ENCODE measurements at places on chromosomes 7 and 10.

GRCh38 chr10:125534515-125534914 lies 148.4 kb downstream of the TEX36 start:
- DNase-seq = no peak

GRCh38 chr10:521261-522250 lies 167.9 kb downstream of the DIP2C start:
- DNase-seq = no peak

DNA sequence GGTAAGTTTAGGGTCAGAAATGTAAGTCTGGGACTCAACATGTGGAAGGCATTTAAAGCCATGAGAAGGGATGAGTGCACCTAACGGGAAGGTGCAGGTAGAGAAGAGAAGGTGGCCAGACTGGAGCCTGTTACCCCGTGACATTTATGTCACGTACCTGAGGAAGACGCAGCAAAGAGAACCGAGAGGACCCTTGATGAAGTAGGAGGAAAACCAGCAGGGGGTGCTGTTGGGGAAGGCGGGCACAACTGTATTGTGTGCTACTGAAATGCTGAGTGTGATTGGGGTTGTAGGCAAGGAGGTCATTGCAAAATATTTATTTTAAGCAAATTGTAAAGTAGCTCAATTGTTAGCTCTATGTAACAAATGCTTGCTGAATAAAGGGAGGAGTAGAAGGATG lies 338.2 kb upstream of the PRKCQ start:
- peak; percentile 49 for DNase-seq

DNA sequence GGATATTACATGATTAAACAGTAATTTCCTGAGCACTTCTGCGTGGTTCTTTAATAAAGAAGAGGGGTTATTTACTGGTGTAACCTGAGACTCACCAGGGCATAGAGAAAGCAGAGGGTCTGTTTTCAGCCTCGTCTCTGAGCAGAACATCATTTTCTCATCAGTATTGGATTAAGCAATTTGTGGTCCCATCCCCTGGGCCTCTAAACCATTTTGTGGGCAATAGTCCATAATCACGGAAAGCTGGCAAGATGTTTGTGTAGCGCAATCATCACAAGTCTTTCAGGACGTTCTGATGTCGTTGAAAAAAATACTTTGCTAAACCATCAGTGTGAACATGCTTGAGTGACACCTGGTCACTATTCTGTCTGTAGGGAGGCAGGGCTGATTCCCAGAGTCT lies 37.1 kb upstream of the SEC61G start:
- DNase-seq = no peak

DNA sequence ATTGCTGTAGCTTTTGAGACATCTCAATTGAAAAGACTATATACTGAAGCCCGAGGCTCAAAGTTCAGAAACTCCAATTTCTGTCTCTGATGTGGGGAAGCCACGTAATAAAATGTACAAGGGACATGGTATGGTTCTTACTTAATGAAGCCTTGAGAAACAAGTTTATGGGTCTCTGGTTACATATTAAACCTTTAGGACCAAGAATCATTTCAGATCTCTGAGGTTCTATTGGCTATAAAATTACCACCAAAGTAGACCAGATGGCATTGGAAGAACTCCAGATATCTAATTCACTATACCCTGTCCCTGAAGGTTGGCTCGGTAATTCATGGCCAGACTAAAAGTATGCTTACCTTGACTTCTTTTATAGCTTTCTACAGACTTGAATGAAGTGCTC lies 23.7 kb downstream of the STAMBPL1 start:
- no peak for DNase-seq

- no peak for DNase-seq
These were observed 9.7 kb downstream of the ABLIM1 start for GRCh38 chr10:114648368-114648767.

- DNase-seq = no peak
These were observed 197.0 kb downstream of the SNX13 start for GRCh38 chr7:17743316-17743715.

DNA sequence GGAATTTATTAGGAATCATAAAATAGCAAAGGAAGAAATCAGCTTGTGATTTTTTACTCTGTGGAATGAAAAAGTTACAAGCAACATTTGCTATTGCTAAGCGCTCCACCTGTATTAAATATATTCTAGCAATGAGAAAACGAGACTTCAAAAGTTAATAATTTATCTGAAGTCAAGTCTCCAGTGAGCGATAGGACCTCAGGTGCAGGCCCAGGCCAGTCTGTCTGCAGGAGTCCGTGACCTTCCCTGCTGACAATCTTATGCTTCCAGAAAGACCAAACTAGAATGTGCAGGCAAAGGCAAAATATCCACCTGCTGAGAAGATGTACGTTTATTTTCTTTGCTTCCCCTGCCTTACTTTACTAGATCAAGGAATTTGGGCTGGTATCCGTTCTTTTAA lies 22.7 kb downstream of the MRC1 start:
- no peak for DNase-seq

- no peak for DNase-seq
These were observed 23.2 kb downstream of the RNF216 start for GRCh38 chr7:5758286-5758685.

DNA sequence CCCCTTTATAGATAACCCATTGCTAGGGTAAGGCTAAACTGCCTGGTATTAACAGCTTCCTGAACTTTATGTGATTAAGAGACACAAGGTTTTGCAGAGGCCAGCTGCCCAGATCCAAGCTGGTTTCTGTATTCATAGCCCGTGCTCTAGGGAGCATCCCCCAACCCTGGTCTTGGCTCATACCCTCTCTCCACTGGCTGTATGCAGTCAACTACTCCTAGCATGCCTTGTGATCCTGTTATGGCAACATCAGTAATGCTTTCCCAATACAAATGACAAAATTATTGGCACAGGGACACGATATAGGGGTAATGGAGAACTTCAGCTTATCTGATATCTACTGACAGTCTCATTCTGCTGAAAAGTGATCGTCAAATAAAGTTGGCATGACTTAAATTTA lies 202.8 kb upstream of the MKLN1 start:
- DNase-seq = no peak

- DNase-seq = no peak
These were observed 15.2 kb upstream of the EGR2 start for GRCh38 chr10:62831346-62831745.

DNA sequence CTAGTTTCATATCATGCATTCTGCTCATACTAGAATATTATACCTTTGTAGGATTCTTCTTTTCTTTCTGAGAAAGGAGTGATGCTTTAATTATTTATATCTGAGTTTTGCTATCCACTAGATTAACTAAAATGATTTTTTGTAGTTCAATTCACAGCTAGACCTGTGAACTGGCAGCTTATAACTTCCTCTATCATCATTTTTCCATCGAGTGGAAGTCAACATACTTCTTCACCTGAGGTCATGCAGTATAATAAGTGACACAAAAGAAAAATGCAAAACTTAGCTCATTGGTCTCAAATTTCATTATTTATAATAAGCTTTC lies 8.0 kb downstream of the LRRN3 start:
- no peak for DNase-seq

- no peak for DNase-seq
These were observed 333.7 kb downstream of the NRG3 start for GRCh38 chr10:82208726-82209125.

- no peak for DNase-seq
These were observed 97.7 kb upstream of the PDLIM1 start for GRCh38 chr10:95388539-95388938.

DNA sequence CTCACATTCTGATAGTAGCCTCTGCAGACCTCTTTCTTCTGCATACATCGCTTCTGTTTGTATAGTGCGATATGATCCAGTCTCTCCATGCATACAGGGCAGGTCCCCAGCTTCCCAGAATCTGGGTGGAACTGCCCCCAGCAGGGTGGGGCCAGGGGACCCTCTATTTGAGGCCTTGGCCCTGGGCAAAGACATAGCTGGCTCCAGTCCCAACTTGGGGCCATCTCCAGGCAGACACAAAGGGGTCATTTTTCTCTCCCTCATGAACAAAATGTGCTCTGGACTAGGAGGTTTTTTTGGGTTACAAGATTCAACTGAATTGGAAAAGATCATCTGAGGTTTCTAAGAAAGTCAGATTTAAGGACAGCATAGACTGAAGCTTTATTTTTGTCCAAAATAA lies 21.1 kb upstream of the HSPA12A start:
- DNase-seq = no peak

- no peak for DNase-seq
These were observed 14.1 kb downstream of the PTN start for GRCh38 chr7:137329411-137329810.

DNA sequence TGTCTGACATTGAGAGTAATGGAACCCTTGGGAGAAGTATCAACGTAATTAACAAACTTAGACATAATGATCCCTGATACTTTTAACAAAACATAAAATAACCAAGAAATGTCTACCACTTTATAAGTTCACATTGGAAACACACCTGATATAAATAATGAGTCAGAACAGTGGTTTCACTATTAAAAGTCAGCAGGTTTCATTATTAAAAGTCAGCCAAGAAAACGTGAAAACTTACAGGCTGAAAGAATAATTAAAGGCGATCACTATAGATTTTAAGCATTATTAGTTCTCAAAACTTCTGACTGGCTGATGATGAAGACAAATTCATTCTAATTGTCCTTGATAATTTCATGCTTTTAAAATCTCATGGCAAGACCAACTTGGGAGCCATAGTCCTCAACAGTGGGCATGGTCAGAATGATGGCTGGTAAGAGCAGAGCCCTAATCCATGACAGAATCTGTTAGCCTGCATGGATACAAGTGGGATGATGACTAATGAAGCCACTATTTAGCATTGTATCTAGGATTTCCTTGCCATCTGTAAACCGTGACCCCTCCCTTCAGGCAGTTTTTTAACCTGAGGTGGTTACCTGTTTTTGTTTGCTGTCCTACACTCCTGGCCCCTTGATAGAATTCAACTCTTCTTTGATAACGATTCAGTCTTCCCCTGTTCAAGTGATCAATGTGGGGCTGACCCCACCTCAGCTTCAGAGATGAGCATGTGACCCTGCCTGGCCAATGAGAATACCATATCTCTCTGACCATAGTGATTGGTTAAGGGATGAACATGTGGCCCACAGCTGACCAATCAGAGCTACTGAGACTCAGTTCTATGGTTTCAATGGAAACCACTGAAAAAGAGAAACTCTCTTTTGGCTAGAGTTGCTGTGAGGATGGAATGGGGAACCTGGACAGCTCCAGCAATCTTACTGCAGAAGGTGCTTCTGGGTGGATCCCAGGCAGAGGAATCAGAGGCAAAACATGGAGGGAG lies 151.0 kb downstream of the PLPP4 start:
- no peak for DNase-seq

DNA sequence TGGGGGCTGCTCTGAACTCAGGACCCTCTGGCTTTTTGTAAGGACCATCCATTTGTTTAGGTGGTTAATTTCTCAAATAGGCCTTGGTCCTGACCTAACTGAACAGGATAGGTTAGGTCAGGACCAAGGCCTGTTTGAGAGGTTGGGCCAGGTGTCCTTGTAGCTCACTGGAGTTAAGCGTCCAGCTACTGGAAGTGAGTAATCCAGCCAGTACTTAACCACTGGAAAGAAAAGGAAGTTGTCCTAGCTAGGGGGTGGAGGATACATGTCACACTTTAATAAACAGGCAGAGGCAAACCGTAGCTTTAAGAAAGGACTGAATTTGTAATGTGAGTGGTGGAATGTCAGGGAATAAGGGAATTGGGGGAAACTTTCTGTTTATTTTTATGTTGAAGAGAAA lies 96.0 kb downstream of the GPR85 start:
- no peak for DNase-seq

DNA sequence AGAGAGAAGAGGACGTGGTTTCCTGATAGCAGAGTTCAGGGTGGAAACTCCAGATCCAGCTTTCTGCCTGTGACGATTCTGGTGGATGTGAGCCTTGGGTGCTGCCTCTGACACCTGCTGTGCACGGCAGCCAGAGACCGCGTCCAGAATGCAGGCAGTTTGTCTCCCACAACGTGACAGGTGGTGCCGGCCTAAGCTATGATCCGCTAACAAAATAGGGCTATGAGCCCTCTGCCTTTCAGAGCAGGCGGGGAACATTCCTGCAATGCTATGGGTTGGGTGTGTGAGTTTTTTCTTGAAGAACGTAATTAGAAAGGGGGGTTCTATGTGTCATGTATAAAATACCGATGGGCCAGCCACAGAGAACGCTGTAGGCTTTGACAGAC lies 297.3 kb upstream of the PRKCQ start:
- no peak for DNase-seq

GRCh38 chr10:329361-330099 lies 194.3 kb downstream of the ZMYND11 start:
- DNase-seq = no peak

GRCh38 chr10:67925449-67926005 lies 41.1 kb downstream of the SIRT1 start:
- no peak for DNase-seq

GRCh38 chr10:132461683-132462231 lies 64.8 kb downstream of the PWWP2B start:
- DNase-seq = no peak

GRCh38 chr7:100804681-100805431 lies 22.5 kb downstream of the EPHB4 start:
- no peak for DNase-seq

- no peak for DNase-seq
These were observed 4.2 kb upstream of the CPA2 start for GRCh38 chr7:130262448-130262847.

GRCh38 chr10:97034958-97035769 lies 150.6 kb downstream of the SLIT1 start:
- DNase-seq = no peak

DNA sequence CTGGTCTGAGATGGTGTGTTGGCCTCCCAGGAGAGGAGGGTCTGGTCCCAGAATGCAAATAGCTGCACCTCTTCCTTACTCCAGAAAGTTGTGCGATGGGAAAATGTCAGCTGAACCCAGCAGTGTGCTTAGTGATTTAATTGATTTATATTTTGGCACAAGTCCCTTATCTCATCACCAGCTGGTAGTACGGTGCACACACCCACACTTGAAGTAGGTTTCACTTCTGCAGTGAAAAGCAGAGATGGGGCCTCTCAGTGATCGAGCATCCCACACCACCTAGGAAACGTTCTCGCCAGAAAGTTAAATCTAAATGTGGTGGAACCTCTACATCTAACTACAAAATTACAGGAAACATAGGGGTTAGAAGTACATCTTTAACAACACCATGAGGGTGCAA lies 80.4 kb downstream of the UBE3C start:
- DNase-seq = no peak
